HS-5 (cell line): ENCODE measurements at places on chromosomes 16 and 17.

- no peak for DNase-seq
Observed at GRCh38 chr16:27301236-27301861, 12.4 kb upstream of the IL4R start.

DNA sequence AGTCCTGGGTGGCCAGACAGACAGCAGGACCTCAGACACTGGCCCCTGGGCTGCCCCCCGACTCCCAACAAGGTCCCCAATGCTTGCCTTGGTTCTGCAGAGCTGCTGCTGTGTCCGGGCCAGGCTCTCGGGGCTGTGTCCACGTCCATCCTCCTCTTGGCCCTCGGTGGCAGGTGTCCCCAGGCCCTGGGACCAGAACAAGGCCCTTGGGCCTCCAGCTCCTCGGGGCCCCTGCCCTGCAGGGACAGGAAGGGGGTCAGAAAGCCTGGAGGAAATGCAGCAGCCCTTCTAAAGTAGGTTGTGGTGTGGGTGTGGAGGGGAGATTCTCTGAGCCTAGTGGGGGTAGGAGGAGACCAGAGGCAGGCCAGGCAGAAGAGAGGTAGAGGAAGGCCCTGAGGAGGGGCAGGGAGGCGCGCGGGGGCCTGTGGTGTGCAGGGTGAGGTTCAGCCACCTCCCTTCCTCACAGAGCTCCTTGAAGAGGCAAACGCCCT is 2.5 kb upstream of the AXIN1 start:
- DNase-seq: no peak

GRCh38 chr17:37592291-37592690 is 16.9 kb downstream of the SYNRG start:
- DNase-seq: no peak

GRCh38 chr17:10099051-10099571 is 99.3 kb downstream of the GAS7 start:
- peak; percentile 36 for DNase-seq

DNA sequence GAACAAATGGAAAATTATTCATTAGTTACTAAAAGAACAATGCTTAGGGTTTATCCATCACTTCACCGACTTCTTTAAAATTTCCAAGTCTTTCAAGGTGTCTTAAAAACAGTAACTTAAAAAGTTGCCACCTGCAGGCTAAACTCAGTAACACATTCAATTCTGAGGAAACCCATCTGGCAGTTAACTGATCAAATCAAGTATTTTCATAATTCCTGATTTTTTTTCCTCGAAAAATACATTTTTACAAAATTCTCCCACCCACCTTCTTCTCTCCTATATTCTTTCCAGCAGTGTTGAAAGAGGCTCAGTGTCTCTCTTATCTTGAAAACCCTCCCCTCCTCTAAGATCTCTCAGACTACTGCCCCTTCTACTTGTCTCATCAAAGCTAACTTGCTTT is 29.9 kb downstream of the PARN start:
- DNase-seq: no peak

GRCh38 chr16:66272461-66272860 is 94.0 kb upstream of the CDH5 start:
- no peak for DNase-seq

DNA sequence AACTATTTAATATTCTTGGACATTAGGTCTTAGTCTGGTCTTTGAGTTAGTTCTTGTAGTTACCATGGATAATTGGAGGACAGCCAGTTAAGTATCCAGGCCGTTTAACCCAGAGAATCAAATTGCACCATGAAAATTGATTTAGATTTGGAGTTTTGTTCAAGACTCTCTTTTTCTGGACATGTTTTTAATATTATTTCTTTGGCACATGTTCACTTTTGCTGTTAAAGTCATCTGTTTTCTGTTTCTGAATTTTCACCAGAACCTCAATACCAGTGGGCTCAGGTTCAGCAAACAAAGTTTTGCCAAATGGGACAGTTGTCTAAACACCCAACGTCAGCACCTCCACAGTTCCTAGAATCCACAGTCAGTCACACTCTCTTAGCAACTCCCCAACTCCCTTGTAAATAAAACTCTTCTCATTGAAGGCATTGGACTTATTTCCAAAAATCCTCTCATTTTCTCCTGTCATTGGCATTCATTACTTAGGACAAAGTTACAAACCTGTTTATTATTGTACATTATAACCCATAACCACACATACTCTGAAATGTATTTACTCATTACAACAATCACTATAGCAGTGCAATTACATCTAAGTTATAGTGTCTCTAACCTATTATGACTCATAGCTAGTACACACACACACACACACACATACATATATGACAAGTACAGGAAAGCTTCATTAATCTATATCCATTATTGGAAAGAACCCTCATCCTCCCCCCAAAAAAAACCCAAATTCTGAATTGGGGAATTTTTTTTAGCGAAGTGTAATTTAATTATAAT is 33.5 kb upstream of the DNAH9 start:
- DNase-seq: no peak

DNA sequence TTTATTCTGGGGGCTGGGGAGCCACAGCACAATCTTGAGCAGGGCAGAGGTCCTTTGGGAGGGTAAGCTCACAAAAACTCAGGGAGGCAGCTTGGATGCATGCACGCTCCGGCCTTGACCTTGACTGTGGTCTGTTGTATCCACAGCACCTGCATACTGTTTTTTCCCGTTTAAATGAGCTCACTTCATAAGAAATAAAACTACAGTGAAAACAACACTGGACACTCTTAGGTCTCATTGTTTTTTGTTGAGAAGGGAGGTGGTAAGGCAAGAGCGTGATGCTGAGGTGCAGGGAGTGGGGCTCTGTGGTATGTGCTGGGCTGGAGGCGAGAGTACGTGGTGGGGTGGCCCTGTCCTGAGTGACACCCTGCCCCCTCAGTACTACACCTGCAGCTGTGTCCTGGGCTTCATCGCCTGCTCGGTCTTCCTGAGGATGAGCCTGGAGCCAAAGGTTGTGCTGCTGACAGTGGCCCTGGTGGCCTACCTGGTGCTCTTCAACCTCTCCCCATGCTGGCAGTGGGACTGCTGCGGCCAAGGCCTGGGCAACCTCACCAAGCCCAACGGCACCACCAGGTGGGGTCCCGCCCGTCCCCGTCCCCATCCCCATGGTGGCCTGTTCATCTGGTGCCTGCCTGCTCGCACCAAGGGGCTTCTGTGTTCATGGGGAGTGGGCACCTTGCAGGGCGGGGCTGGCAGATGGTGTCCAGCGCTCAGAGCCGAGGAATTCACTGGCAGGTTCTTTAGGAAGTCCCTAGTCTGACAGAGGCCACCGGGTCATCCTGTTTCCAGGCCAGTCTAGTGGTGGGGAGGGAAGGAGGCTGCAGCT is 44.2 kb downstream of the ADCY7 start:
- no peak for DNase-seq

GRCh38 chr17:9632741-9633140 is 12.6 kb upstream of the USP43 start:
- DNase-seq: no peak

DNA sequence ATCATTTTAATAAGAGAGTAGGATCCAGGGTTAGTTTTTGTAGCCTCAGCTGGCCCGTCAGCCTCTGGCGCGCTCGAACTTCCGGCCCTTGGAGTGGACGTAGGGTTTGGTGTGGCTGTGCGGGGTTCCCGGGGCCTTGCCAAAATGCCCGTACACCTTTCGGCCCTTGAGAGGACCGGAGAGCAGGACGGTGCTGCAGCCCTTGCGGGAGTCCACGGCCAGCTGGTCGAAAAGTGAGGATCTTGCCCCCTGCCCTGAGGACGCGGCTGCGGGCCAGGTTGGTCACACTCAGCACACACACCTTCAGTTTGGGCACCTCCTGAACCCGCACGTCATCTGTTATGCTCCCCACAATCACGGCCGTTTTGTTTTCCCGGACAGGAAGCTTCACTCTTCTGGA is 42.2 kb upstream of the CNTNAP4 start:
- DNase-seq: no peak

- no peak for DNase-seq
Observed at GRCh38 chr17:77499699-77500435, 359.1 kb downstream of the SEC14L1 start.

DNA sequence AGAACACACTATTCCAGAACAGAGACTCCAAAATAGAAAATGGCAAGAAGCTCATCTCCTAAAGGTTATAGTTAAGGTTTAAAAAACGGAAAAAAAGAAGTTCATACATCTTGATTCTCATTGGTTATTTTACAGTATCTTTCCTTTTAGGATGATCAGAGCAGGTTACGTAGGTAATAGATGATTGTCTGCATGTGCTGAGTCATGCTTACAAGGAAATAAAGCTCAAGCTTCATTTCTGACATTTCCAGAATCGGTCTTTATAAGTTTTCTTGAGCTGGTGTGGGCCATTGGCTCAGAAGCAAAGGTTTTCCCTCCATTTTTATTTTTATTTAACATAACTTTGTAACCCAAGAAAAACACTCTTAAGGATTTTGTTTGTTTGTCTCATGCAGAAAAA is 1030.3 kb upstream of the CDH8 start:
- no peak for DNase-seq

GRCh38 chr16:78117391-78117790 is 17.9 kb downstream of the WWOX start:
- DNase-seq: no peak

GRCh38 chr17:19421926-19422325 is 10.9 kb downstream of the RNF112 start:
- no peak for DNase-seq

DNA sequence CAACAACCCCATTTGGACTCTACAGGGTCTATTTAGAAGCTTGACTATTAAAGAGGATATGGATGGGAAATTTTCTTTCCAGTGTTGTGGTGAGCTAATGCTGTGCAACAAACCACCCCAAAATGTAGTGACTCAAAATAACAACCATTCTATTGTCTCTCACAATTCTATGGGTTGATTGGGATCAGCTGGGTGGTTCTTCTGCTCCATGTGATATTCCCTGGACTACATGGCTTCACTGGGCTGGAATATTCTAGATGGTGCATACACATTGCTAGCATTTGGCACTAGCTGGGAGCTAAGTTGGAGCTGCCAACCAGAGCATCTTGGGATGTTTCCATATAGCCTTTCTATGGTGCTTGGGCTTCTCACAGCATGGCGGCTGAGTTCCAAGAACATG is 30.2 kb downstream of the SLC6A2 start:
- no peak for DNase-seq

GRCh38 chr16:54405478-54405877 is 118.9 kb upstream of the IRX3 start:
- no peak for DNase-seq

- DNase-seq: no peak
Observed at GRCh38 chr16:87212026-87212425, 105.2 kb downstream of the C16orf95 start.

GRCh38 chr17:81648013-81648706 is 8.2 kb downstream of the PDE6G start:
- no peak for DNase-seq

- DNase-seq: no peak
Observed at GRCh38 chr17:38922538-38923297, 2.7 kb upstream of the LASP1NB start.

- DNase-seq: no peak
Observed at GRCh38 chr17:10156948-10157607, 41.3 kb downstream of the GAS7 start.

GRCh38 chr17:78202666-78203065 is 11.4 kb upstream of the BIRC5 start:
- no peak for DNase-seq

GRCh38 chr17:36468903-36469635 is 17.4 kb upstream of the ZNHIT3 start:
- DNase-seq: no peak

DNA sequence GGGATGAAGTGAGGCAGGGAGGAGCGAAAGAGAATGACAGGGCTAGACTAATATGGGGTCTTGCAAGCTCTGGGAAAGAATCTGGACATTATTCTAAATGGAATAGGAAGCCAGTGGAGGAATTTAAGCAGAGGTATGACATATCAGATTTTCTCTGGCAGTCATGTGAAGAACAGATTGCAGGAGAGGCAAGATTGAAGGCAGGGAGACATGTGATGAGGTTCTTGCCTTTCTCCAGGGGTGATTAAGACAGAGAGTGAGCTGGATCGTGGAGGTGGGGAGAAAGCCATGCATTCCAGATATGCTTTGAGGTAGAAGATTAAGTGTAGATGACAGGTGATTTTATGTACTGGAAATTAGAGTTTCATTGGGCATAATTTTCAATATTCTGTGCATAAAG is 4.3 kb upstream of the THAP11 start:
- DNase-seq: no peak

GRCh38 chr16:83441517-83441916 is 366.3 kb upstream of the HSBP1 start:
- no peak for DNase-seq

- no peak for DNase-seq
Observed at GRCh38 chr17:29253037-29253436, 6.4 kb downstream of the CRYBA1 start.

GRCh38 chr16:80841231-80841630 is 36.8 kb upstream of the CDYL2 start:
- DNase-seq: no peak

- peak; percentile 16 for DNase-seq
Observed at GRCh38 chr16:64089697-64090096, 1032.2 kb downstream of the CDH11 start.

- DNase-seq: no peak
Observed at GRCh38 chr17:80099291-80100034, 1.9 kb upstream of the GAA start.

DNA sequence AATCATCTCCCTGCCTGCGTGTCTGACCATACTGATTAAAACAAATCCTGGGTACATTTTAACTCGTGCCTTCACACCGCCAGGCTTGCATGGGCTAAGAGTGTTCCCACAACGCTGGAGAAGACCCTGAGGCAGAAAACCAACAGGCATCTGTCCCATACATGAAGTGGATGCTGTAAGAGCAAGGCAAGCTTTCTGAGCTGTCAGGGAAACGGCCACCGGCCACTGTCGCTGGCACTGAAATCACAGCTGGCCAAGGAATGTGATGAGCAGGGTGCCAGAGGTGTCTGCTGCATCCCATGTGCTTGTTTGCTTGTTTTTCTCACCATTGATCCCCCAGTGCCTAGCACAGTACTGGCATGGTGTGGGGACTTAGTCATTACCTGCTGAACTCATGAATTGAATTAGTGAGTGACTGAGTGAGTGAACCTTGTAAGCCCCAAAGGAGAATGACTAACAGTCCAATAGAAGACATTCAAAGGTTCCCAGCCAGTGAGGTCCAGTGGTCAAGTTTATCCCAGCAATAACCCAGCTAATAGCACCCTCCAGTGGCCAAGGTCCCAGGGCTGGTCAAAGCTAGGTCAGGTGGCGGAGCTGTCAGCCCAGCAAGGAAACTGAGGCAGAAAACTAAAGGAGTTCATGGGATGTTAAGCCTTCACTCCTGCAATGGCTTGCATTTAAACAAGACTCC is 92.7 kb upstream of the CDH5 start:
- DNase-seq: no peak

GRCh38 chr16:57566436-57566835 is 24.0 kb downstream of the ADGRG5 start:
- no peak for DNase-seq

- no peak for DNase-seq
Observed at GRCh38 chr17:44065668-44066203, 735 bp downstream of the LSM12 start.

- DNase-seq: no peak
Observed at GRCh38 chr17:16439303-16439791, 24.0 kb downstream of the TRPV2 start.

GRCh38 chr16:58459344-58460218 is 40.4 kb upstream of the NDRG4 start:
- peak; percentile 56 for DNase-seq
